ENCODE measurements at places on chromosomes 16 and 17.
A peak's percentile ranks its signal among the peaks of the same experiment; 100 is the strongest.

GRCh38 chr17:33814852-33815251 is 440.2 kb upstream of the CCL2 start:
- DNase-seq = no peak

GRCh38 chr17:74429604-74430384 is 2.1 kb upstream of the GPRC5C start:
- DNase-seq = no peak

DNA sequence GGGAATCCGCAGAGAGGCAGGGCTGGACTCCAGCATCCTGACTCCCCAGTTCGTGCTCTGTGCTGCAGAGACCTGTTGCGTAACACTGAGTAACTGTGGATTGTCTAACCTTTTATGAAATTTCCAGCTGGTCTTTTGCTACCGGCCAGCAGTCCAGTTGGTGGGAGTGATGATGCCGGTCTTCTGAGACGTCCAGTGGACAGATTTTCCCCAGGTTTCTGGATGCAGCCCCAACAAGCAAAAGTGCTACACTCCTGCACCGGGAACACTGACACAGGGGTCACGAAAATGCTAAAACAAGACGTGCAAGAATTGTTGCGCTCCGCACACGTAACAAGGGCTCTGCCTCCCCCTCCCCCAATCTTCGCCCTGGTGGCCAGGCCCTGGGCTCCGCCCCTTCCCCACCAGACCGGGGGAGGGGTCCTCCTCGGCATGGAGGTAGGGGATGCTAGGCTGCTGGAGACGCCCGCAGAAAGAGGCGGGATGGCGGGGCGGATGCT is 701 bp upstream of the MRC2 start:
- peak; percentile 62 for DNase-seq

- no peak for DNase-seq
Observed at GRCh38 chr17:51275381-51275780, 15.0 kb downstream of the UTP18 start.

- no peak for DNase-seq
Observed at GRCh38 chr17:38685491-38685890, 10.7 kb upstream of the EPOP start.

- DNase-seq = no peak
Observed at GRCh38 chr16:79316004-79316458, 284.5 kb downstream of the MAF start.

DNA sequence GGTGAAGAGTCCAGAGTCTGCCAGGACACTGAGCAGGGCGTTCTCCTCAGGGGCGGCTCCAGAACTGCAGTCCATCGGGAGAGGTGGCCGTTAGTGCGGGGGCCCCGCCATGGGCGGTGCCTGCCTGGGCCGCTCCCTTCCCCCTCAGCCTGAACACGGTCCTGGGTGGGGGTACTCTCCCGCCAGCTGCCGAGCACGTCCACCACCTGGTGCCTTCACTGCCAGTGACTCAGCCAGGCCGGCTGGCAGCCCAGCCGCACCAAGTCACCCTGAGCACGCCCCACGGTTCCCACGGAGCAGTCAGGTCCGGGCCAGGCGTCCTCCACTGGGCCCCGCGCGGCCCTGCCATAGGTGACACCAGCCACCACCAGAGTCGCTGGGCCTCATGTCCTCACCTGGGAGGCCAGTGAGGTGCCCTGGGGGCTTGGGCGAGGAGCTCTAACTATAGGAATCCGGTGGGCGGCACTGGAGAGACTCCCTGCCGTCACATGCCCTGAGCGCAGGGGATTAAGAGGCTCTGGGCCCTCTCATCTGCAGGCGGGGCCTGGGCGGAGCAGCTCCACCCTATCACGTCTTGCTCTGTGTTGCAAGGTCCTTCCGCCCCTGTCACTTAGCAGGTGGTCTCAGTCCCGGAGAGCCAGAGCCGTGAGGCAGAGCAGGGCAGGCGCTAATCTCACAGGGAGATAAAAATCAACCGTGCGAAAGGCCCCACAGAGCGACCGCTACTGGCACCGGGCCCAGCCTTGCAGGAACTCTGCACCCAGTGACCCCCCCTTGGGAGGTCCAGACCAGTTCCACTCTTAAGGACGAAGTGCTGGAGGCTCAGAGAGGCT is 14.3 kb downstream of the PIEZO1 start:
- DNase-seq = no peak

DNA sequence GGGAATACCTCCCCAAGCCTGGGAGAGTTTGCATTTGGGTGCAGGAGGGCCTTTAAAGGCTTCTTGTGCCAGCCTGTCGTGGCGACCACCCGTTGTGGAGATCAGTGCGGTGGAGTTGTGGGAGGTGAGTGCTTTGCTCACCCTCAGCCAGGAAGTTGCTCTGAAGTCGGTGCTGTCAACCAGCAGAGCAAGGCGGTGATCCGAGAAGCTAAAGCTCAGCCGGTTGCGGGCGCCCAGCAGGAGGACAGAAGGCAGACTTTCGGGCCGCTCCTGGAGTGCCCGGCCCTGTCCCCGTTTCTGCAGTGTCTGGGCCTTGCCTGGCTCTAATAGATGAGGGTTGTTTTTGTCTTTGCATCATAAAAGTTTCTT is 1.4 kb downstream of the UBE2I start:
- DNase-seq = peak; percentile 23

DNA sequence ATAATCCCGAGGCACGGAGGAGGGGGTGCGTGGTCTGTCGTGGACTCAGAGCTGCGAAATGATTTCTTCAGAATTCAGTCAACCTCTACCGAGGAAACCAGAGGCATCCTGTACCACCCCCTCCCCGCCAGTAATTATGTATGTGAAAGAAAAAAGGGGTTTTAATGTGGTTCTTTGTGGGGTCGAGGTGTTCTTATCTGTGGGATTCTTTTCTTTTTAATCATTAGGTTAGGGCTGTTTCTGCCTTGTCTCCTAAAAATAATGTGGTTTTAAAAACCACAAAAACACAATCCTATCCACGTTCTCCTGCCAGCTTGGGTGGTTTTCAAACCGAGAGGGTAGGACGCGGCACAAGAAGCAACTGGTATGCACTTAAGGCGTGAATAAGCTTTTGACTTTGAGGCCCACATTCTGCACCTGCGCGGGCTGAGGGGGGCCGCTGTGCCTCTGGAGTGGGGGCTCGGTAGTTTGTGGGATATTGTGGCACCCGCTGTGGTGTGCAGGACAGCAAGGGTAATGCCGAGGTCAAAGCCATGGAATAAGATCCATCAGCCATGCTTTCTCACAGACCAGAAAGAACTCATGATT is 1.0 kb downstream of the SLC47A1 start:
- DNase-seq = no peak

GRCh38 chr16:69855592-69855991 is 93.5 kb downstream of the WWP2 start:
- DNase-seq = no peak

GRCh38 chr17:81995463-81996231 is 18.2 kb downstream of the ASPSCR1 start:
- DNase-seq = no peak

DNA sequence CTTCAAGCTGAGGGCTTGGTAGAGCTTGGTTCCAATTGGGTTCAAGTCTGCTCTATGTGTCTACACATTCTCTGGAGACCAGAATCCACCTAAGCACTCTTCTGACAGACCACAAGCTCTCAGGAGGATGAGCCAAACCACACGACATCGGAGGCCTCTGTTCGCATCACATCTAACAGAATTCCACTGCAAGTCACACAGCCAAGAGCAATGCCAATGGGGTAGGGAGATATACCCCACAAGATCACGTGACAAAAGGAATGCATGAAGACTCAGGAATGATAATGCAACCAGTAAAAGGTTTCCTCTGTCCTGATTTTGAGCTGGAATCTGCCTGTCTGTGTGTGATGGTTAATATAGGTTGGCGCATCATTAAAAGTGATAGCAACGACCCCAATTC is 46.6 kb upstream of the RPL38 start:
- DNase-seq = no peak

GRCh38 chr16:79532785-79533184 is 67.8 kb downstream of the MAF start:
- DNase-seq = no peak

DNA sequence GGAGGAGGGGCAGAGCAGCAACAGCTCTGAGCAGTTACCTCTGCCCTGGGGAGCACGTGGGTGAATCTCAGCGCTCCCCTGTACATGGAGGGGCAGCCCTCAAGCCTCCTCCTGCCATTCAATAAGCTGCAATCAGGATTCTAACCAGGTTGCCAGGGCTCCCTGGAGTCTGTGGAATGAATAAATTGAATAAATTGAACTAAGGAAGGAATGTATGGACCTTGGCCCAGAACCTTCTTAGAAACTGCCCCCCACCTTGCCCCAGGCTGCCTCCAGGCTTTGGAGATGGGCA is 1.6 kb upstream of the CDH16 start:
- DNase-seq = no peak

- no peak for DNase-seq
Observed at GRCh38 chr17:50288306-50288705, 14.0 kb downstream of the TMEM92 start.

DNA sequence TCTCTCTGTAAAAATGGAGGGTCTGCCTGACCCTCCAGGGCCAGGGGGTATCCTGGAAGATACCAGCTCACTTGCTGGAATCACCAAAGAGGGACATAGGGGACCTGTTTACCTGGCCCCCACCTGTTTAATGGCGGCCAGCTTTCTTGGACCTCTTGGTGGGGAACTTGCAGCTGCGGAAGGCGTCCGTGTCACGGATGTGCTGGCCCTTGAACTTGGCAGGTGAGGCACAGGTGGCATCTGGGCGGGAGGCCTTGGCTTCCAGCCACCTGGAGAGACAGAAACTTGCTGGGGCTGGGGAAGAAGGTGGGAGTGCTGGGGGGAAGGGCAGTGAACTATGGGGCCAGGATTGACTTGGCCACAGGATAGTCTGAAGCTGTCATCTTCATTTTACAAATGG is 3.5 kb downstream of the CHAD start:
- no peak for DNase-seq

DNA sequence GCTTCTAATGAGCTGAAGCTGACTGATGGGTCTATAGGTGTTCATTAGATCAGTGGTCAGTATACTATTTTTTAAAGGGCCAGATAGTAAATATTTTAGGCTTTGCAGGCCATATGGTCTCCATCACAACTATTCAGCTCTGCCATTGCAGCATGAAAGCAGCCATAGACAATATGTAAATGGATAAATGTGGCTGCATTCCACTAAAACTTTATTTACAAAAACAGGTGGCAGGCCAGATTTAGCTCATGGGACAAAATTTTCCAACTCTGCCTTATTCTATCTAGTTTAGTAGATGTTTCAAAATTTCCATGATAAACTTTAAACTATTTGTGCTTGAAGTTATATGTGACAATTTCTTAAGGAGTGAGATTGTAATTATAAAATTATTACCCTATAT is 339.3 kb downstream of the ABCC12 start:
- no peak for DNase-seq

DNA sequence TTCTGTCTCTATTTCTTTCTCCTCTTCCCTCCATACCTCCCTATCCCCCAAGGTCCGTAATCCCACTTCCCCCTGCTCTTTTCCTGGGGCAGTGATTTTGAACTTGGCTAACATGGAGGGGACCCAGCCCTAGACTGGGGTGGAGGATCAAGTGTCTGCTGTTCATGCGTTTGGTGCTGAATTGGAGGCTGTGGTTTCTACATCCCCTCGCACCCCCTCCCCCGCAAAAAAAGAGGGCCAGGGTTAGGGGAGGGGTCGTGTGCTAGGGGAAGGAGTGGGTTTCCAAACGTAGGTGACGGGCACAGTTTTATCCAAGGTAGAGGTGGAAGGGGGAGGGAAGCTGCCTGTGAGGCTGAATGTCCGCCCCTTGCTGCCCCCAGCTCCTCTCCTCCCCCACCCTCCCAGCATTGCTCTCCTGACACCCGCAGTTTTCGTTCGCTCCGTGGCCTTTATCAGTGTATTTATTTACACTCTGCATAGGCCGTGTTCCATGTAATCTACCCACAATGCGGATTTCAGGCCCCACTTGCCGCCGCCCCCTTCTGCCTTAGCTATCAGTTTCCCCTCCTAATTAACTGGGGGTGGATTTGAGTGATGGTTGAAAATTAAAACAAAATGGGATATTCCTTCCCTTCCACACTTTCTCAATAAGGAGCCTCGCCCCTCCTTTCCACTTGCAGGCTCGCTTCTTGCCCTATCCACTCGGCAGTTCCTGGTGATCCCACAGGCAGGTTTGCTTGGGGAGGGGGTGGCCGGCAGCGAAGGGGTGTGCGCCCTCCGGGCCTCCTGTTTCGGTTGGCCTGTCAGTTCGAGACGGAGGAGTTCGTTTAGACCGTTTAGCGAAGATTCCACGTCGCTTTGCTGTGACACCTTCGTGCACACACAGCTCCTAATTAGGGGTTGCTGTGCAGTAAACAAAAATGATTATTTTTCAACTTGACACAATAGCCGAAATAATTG is 2.0 kb downstream of the GNAO1 start:
- DNase-seq = no peak

- DNase-seq = no peak
Observed at GRCh38 chr17:13756763-13757162, 155.0 kb upstream of the HS3ST3A1 start.

- DNase-seq = no peak
Observed at GRCh38 chr16:65409510-65409909, 287.6 kb upstream of the CDH11 start.

DNA sequence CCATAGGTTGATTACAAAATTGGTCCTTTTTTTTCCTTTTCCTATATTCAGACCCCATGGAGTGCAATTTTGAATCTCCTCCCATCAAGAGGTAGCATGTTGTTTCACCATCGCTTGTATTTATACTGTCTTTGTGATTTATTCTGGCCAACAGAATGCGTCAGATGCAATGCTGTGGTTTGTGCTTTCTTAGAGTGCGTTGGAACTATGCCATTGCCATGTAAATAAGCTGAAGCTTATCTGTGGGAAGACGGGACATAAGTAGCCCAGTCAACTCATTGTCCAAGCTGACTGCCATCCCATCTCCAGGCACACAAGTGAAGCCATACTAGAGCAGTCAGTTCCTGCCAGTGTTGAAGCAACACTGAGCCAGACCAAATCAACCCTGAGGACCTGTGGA is 1339.3 kb upstream of the GOT2 start:
- no peak for DNase-seq

GRCh38 chr16:273547-274421 is 2.0 kb downstream of the RGS11 start:
- DNase-seq = no peak

DNA sequence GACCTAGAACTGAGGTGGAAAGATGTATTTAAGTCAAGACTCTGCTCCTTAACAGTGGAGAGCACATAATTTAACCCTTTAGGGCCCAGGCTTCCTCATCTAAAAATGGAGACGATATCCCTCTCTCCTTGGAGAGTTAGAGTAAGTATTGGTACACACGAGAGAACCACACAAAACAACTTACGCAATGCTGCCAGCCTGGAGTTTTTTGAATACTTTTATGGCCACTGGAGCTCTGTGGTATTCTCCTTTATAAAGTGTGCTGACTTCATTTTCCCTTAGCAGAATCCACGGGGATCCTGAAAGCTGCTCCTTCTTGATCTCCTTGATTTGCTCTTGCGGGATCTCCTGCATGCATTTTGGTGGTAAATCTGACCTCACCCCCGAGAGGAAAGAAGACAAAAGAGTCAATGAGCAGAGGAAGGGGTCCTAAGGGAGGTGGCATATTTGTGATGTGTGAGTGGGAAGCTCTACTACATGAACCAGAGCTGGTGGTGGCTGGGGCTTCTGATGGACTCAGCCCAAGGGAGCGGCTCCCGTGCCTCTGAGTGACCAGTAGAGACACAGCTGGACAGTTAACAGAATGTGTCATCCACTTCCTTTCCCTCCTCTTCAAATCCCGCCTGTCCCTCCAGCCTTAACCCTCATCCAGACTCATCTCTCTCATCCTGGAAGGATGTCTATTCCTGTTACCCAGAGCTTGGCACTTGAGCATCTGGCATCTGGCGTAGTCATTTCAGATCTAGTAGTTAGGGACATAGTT is 9.4 kb downstream of the MLKL start:
- DNase-seq = no peak

- DNase-seq = peak; percentile 24
Observed at GRCh38 chr16:27318392-27319256, 4.8 kb downstream of the IL4R start.

- no peak for DNase-seq
Observed at GRCh38 chr17:33040461-33040860, 48.8 kb downstream of the SPACA3 start.
